ENCODE measurements at places on chromosomes 2 and 18. TPM values are rescaled to one million over a fixed set of nuclear protein-coding genes. Genes with fewer than 3 reads are reported as not detected.

DNA sequence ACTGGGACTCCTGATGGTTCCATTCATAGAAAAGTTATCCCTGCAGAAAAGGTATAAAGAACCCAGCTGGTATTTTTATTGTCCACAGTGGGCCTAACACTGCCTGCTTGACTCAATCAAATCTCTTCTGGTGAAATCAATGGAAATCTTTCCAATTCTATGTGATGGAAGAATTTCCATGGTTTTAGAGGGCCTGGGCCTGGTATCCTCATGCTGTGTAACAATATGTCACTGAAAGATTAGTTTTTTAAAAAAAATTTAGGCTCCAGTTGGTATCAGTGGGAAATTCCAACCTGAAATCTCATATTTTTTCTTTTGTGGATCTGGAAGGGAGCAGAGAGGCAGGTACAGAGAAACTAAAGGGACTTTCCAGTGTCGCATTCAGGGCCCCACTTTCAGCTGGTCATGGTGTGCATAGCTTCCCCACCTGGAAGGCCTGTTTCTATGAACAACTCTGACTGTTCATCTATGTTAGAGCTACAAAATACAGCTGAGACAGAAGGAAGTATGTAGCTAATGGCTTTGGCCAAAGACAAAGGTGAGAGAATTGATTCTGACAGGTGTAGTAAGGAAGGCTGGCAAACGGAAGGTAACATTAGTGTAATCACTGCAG, 20.9 kb downstream of the NEB start:
- ATAC-seq, result no peak

DNA sequence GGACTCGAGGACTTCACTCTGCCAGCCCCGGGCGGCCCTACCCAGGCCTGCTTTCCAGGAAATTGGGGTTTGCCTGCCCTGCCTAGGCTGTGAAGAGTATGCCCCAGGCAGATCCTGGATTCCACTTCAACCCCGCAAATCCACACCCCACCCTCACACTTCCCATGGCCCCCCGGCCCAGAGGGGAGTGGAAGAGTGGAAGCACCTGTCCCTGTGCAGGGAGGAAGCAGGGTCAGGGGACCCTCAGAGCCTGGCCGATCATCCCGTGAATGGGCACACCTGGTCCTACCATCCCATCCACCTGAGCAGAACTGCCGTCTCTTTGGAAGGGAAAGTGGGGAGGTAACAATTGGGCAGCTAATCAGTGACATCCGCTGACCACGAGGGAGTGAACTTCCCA, 245.2 kb downstream of the EIPR1 start:
- no peak for ATAC-seq

- ATAC-seq, result no peak
Measured at GRCh38 chr2:45008296-45009129, 739 bp downstream of the SIX2 start.

GRCh38 chr2:58140508-58141072, 94.0 kb downstream of the VRK2 start:
- ATAC-seq, result no peak

GRCh38 chr2:234752966-234753365, 198.9 kb upstream of the SH3BP4 start:
- ATAC-seq, result peak; percentile 45

GRCh38 chr18:57063601-57064103, 83.2 kb upstream of the BOD1L2 start:
- no peak for ATAC-seq

DNA sequence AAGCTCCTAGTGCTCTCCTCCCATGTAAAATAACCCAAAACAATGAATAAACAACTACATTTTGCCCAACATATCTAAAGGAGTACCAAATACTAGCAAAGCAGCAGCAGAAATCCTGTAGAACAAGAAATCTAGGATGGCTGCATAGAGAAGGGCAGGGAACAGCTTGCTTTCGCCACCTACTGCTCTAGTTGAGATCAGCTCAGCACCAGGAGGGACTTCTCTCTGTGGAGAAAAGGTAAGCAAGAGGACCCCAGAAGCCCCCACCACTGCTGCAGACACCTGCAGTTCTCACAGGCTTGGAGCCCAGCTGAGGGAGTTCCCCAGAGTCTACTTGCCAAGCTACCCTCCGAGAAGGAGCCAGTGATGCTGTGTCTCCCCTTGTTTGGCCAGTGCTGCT, 243.0 kb upstream of the CHST9 start:
- ATAC-seq, result no peak

GRCh38 chr2:46510598-46511177, 31.3 kb downstream of the TMEM247 start:
- no peak for ATAC-seq

- ATAC-seq, result no peak
Measured at GRCh38 chr2:171553858-171554257, 31.6 kb downstream of the CYBRD1 start.

DNA sequence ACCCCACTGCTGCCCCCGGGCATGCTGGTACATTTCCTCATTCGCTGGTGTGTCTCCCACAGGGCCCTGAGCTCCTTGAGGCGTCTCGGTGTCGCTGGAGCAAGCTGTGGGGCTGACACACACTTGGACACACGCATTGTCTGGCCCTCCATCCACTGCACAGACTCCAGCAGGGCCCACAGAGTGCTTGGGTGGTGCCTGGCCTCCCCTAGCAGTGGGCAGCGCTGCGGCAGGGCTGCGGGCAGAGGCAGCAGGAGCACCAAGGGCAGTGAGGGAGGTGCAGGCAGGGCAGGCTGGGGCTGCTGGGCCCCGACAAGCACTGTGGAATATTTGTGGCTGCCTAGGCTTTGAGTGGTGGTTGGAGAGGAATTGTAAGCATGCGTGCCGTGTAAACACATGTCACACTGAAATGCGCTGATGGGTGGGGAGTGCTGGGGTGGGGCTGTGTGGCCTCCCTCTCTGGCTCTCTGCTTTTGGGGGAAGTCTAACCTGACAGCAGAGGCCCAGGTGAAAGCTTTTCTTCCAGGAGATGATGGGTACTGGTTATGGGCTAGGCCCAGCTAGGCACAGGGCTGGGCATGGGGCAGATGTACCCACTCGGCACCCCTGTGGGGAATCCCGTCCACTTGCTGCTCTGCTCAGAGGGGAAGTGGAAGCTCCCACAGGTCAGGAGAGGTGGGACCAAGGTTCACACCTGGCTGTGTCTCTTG, 55.5 kb upstream of the HS6ST1 start:
- ATAC-seq, result no peak

DNA sequence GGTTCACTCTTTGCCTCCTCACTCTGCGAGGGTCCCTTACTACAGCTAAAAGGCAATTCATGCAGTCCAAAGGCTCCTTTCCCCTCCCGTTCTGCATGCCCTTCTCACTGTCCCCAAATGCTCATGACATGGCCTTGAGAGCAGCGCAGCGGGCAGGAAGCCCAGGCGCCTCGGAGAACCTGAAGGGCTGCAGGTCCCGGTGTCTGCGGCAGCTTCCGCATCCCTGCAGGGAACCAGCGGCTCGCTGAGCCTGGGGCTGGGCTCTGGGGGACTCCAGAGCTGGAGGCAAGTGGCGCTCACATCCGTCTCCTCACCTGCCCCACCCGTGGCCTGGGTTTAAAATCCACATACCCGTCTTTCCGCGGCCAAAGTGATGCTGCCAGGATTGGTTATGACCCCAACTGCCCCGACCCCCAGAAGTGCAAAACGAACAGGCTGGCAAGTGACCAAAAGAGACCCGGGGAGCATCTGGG, 462 bp upstream of the CIDEA start:
- ATAC-seq, result peak; percentile 52

DNA sequence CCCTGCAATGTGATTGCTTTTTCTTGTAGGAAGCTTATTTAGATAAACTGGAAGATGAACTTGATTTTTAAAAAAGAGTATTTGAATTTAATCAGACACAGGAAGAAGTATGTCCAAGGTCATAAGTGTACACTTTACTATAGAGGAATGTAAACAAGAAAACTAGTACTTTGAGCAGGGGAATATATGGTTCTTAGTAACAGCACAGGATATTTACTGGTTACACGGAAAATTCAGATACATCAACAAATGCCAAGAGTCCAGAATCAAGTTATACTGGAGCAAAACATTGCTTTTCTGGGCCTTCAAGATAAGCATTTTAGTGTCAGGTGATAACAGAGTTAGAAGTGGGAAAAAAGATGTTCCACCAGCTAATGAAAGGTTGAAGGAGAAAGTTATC, 75.5 kb downstream of the EFEMP1 start:
- no peak for ATAC-seq

- no peak for ATAC-seq
Measured at GRCh38 chr2:136067459-136067858, 50.5 kb downstream of the CXCR4 start.

- no peak for ATAC-seq
Measured at GRCh38 chr2:157819761-157820160, 56.4 kb downstream of the ACVR1 start.

GRCh38 chr2:4964001-4964540, 728.1 kb upstream of the SOX11 start:
- ATAC-seq, result no peak

GRCh38 chr2:148643421-148643820, 1.1 kb upstream of the EPC2 start:
- ATAC-seq, result no peak

DNA sequence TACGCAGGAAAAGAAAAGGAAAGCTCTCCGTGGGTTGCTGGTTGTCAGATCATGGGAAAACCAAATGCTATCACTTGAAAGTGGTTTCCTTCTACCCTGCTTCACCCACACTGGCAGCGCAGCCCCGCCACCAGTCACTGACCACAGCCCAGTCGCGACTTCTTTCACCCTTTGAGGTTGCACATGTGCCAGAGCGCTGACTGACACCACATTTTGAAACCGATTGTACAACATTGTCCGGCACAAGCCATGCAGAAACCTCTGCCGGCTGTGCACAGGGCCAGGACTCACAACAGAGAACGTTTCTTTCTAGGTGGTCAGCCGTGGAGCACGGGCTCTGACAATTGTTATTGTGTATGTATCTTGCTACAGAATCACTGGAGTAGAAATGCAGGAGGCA, 827.2 kb upstream of the POU3F3 start:
- ATAC-seq, result peak; percentile 56

DNA sequence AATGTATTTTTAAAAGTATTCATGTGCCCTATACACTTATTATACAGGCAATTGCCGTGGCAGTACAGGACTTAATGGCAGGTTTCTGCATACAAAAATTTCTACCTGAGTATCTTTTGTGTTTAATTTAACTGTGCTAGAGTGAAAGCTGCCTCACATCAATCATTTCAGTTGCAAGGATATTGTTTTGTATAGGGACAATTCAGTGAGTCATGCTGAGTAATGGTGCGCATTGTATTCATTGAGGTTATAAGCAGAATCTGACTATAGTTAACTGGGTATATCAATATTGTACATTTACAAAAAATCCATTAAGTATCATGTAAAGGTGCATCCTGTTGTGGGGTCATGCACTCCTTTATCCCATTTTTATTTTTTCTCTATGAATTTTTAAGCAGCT, 121.5 kb downstream of the GCA start:
- no peak for ATAC-seq

DNA sequence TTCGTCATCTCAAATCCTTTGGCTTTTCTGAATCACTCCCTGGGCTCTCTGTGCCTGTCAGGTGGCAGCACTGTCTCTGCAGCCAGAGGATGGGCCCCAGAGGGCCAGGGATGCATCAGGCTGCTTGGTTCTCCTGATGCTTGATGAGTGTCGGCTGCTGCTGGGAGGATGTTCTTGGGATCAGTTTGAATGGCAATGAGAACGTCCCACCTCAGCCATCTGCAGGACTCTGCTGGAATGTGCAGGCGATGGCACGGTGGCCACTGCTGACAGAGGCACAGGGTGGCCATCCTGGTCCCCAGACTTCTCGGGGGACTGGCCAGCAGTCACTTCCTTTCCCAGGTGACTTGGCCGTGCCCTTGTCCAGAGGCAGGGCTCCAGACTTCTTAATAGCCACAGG, 146.0 kb downstream of the FAM210A start:
- no peak for ATAC-seq

DNA sequence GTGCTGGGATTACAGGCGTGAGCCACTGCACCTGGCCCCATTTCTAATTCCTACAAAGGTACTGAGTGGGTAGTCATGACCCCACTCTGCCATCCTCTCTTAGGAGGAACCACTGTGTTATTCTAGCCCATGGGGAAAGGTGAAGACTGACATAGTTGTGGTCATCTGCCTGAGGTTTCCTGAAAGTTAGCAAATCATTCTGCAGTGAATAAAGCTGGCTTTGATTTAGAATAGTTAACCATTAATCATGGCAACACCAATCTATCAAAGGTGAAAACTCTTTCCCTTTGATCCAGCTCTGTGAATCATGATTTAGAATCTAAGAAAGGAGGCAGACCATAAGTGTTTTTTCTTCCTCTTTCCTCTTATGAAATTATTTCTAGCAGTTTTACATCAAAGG, 50.8 kb downstream of the SUMO1 start:
- ATAC-seq, result no peak

DNA sequence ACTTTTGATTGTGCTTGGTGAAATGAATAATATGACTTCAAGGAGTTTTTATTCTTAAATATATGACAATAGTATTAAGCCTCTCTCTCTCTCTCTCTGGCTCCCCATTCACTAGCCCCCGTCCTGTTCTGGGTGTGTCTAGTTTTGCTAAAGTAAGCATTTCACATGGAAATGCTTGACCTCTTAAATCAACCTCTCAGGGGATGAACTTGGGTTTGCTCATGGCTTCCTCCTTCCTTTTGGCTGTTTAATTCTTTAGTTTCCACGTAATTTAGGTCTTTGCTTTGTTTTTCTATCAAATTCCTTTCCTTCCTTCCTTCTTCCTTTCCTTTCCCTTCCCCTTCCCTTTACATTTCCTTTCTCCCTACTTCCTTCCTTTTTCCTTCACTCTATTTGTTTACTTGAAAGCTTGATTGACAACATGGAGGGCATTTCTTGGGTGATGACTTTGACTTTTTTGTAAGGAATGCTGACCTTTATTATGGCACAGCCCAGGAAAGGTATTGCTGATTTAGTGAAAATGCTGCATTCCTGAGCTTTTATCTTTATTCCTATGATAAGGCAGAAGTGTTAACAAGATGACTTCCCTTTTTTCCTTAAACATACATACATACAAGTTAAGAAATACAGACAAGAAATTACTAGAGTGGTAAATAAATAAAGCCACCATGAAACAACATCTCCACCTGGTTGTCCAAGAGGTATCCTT, 3.6 kb downstream of the DPP4 start:
- ATAC-seq, result no peak

DNA sequence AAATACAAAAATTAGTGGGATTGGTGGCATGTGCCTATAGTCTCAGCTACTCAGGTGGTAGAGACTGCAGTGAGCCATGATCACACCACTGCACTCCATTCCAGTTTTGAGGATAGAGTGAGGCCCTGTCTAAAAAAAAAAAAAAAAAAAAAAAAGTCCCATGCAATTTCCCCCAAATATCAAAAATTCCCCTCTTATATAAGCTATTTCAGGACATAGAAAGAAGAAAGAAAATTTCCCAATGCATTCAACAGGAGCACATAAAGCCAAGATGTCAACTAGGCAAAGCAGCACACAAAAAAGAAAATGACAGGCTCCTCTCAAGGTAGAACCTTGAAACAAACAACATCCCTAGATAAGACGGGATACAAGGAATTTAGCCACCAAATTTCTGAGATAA, 213.3 kb downstream of the TCF4 start:
- no peak for ATAC-seq

CD8B2 gene
- total RNA-seq, result 0.13 TPM

MC2R gene
- 0.44 TPM for total RNA-seq

RESP18 gene
- not detected for total RNA-seq

RGPD8 gene
- 21.4 TPM for total RNA-seq

GPR39 gene
- total RNA-seq, result 1.3 TPM

IL1R2 gene
- total RNA-seq, result not detected

FEV gene
- 0.87 TPM for total RNA-seq
